Kidney glomerular epithelial cell (primary cell): ENCODE measurements at places on chromosomes 7 and 10.
A peak's percentile ranks its signal among the peaks of the same experiment; 100 is the strongest.

GRCh38 chr7:77571801-77572200 is 34.7 kb downstream of the PTPN12 start:
- DNase-seq: no peak

DNA sequence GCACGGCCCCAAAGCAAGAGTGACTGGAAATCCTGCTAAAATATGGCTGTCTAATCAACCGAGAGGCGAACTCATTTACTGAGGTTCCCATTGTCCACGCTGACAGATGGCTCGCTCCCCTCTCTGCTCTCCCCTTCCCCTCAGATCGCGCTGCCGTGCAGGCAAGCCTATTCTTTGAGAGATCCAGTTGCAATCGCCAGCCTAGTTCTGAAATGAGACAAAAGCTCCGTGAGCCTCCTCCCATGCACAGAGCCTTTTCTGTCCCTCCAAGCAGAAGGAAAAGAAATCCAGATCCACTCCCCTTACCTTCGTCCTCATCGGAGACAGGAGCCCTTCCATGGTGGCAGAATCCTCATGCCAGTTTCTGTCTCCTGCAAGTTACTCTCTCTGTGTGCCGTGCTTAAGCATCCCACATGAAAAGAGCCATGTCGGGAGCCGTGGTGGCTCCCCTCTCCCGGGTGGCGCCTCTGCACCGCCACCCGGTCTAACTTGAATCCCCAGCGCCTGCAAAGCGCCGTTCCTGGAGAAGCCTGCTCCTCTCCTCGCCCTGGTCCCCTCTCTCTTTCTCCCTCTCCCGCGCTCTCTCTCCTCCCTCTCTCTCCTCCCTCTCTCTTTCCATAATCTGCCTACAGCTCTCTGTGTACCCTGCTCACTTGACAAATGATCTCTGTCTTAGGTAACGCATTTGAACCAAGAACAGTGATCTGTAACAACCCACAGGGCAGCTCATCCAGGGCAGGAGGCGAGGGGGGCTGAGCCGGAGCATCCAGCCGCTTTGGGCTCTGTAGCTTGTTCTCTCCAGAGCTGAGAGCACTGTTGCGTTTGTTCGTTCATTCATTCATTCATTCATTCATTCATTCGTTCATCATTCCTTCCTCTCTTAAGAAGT is 156.8 kb downstream of the FRMD4A start:
- peak; percentile 42 for DNase-seq

- DNase-seq: peak; percentile 62
Measured at GRCh38 chr10:100878291-100878910, 34.4 kb upstream of the SLF2 start.

DNA sequence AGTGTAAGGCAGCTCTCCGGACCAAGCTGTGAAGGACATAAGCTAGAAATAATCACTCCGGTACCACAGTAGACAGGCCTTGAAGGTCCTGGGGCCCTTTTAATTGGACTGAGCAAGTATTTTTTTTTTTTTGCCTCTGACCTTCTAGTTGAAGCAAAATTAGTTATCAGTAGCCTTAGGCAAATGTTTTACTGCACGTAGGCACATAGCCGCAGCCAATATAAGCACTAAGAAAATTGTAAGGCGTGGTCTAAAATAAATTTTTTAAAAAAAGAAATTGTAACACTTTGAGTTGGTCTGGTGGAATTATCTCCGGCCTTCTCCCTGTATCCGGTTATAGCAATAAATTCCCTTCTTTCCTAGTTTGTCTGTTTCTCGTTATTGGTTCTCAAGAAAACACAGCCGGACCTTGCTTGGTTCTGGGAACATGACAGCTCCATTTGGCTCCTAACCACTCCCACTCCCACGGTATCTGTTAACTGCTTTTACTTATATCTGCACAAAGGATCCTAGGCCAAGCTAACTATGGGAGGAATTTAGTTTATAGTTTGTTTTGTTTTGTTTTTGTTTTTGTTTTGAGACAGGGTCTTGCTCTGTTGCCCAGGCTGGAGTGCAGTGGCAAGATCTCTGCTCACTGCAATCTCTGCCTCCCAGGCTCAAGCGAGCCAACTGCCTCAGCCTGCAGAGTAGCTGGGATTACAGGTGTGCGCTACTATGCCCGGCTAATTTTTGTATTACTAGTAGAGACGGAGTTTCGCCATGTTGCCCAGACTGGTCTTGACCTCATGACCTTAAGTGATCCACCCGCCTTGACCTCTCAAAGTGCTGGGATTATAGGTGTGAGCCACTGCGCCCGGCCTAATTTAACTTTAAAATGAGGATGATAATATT is 124.4 kb upstream of the KIF5B start:
- no peak for DNase-seq

DNA sequence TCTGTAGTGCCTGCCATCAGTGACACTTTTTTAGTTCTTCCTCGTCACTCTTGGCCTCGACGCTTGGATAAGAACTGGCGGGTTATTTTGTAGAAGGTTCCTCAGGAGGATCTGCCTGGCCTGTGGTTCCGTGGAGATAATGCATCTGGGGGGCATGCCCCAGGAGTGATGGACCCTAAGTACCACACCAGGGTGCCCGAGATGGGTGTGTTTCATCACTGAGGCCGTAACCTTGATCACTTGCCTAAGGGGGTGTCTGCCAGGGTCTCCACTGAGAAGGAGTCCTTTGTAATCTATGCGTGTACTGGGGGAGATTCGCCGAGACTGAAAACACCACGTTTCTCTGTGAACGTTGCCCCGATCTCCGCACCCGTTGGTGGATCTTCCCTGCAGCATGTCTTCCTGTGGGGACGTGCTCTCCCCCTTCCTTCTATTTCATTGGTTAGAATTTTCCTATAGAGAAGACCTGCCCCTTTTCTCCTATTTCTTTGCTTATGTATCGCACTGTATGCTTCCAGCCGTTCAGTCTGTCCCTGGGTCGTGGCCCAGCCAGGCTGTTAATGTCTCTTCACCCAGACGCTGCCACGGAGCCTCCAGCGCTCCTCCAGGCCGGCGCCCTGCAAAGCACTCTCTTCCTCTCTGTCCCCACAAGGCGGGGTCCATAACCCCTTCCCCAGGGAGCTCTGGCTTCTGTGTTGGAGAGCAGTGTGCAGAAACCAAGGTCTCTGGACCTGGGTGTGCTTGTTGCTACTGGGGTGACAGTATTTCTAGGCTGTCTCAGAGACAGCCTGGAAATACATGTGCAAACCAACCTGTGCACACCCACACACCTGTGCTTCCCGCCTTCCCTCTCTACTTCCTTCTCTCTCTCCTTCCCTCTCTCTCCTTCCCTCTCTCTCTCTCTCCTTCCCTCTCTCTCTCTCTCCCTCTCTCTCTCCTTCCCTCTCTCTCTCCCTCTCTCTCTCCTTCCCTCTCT is 14.4 kb upstream of the DPYSL4 start:
- no peak for DNase-seq

DNA sequence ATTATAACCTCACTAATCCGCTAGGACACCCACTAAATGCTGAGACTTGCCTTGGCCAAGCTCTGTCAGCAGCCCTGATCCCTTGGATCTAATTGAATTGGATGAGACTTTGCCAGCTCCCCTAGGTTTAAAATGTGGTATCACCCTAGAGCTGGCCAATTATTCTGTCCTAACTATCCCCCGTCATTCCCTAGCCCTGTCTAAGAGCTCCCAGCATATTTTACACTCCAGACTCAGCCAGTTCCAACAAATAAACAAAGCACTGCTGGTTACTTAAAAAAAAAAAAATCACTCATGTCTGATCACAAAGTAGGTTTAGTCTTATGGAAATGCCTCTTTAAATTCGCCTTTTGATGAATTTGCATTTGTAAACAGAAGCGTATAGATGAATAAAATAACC is 147.9 kb upstream of the EGR2 start:
- no peak for DNase-seq

DNA sequence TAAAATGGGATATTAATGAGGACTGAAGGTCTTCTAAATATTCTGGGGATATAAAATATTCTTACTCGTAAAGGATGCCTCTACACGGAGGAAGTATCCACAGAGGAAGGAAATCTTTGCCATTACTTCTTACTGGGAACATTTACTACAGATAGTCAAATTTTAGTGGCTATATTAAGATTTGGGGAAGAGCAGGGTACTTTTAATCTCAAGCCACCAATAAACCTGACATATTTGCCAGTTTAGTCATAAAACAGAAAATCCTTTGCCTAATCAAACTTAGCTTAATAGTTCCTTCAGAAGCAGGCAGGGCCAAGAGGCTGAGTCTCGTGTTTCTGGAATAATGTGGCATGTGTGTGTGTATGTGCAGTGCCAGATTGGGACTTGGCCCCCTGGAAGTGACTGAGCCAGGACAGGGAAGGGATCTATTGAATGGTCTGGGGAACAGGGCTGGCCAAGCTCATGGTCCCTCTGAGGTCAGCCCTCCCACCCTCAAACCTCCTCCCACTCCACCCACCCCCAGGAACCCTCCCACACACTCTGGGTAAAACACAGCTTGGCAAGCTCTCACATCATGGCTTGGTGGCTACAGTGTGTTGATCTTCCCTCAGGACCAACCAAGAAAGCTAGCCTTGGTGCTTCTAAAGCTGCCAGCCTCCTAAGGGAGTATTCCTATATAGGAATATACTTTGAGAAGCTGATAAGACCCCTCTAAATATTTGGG is 1.6 kb upstream of the PIK3CG start:
- no peak for DNase-seq

DNA sequence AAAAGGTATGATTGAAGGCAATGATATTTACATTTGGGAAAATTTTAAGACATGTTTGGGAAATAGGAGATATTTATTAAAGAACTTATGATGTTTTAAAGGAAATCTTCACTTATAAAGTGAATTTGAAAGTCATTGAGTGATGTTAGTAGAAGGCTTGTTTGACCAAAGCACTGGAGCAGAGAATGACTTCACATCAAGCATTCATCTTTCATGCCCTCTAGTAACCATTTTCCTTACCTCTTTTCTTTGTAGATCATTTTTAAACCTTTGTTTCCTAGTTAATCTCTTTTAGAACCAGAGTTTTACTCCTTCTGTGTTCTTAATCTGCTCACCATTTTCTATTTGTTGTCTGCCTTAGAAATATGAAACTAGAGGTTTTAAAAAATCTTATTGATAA is 111.3 kb upstream of the FOXP2 start:
- peak; percentile 15 for DNase-seq
